Lung (tissue), 17 donors: ENCODE measurements at places on chromosomes 6 and 20. TPM values are rescaled to one million over a fixed set of nuclear protein-coding genes. Genes with fewer than 3 reads are reported as not detected.

GRCh38 chr6:90294008-90294511 lies 2.6 kb downstream of the BACH2 start:
- H3K27ac ChIP-seq = no peak overlapping the region
- peaks cover 11% of the 10 kb centered on the region for H3K4me1 ChIP-seq
- no peak for DNase-seq

PLEKHG1 gene
- 40.0 TPM for total RNA-seq

OR12D2 gene
- total RNA-seq = 0.17 TPM

DNA sequence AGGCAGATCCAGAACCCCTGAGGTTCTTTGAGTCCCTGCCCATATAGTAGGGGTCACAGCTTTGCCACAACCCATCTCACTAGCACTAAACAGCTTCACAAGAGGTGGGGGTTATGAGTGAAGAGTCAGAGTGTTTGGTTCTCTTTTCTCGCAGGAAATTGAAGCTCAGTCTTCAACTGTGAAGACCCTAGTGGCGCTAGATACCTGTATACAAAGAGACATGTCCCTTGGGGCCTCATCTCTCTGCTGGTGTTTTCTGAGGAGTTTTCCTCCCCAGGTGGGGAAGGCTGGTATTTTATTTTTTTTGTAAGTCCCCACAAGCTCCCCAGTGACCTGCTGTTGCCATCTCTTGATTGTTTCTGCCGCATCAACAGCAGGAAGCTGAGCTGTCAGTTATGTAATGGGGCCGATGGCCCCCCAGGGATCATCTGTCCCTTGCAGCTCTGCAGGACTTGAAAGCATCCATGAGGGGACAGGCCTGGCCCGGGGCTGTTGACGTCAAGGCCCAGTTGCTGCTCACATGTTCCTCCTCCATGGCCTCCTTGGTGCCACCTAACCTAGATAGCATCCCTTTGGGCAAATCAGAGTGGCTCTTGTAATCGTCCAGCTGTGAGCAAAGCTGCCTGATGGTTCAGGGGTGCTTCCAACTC lies 23.1 kb downstream of the STK35 start:
- H3K4me1 ChIP-seq = peaks cover 8% of the 10 kb centered on the region
- no peak overlapping the region for H3K27ac ChIP-seq
- no peak for DNase-seq
- H3K27me3 ChIP-seq = no peaks in the 10 kb centered on the region
- no peaks in the 10 kb centered on the region for H3K36me3 ChIP-seq

DNA sequence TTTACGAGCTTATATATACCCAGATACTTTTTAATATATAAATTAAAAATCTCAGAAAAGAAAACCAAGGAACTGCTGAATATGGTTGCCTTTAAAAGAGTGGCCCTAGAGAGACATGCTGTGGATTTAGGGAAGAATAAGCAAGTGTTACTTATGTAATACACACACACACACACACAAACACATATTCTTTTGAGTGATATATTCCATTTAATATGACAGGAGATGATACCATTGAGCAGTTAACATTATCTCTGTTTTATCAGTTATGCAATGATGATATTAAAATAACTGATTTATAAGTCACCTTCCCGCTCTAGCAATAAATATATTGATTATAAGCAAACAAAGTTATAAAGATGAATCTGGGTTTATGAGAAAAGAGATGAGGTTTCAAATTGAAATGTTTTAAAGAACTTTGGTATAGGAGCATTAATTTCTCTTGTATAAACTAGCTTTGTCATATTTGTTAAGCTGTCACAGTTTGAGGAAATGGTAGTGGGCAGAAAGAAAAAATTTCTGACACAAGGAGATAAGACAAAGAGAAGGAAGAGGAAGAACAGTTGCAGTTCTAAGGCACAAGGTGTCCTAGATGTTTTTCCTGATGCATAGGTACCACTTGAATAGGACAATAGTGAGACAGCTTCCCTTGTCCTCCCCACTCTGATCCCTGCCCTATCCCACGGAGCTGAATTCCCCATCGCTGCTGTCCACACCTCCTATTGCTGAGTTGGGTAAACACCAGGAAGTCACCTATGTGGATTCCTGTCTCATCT lies 26.4 kb downstream of the GPX5 start:
- H3K4me3 ChIP-seq = no peak overlapping the region
- H3K36me3 ChIP-seq = no peaks in the 10 kb centered on the region
- no peak overlapping the region for H3K27ac ChIP-seq
- H3K27me3 ChIP-seq = peaks cover 4% of the 10 kb centered on the region
- no peaks in the 10 kb centered on the region for H3K4me1 ChIP-seq

FOXQ1 gene
- 22.9 TPM for total RNA-seq
